KG1 (cell line): ENCODE measurements at places on chromosomes 7 and 10.

DNA sequence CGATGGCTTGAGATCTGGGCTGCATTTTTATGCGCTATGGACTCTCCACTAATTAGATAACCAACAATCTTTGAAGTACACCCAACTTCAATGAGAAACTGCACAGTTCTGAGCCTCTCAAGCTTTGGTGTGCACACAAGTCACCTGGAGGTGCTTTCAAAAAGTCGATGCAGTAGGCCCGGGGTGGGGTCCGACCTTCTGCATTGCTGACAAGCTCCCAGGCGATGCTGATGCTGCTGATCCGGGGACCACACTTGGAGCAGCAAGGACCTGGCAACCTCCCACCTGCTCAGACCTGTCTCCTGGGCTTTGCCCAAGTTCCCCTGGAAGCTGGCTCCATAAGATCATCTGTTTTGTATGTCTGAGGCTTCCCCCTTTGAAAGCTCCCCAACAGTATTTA lies 10.7 kb downstream of the KIAA1549 start:
- DNase-seq, result no peak

GRCh38 chr10:4635883-4636282 lies 190.1 kb upstream of the AKR1E2 start:
- no peak for DNase-seq

DNA sequence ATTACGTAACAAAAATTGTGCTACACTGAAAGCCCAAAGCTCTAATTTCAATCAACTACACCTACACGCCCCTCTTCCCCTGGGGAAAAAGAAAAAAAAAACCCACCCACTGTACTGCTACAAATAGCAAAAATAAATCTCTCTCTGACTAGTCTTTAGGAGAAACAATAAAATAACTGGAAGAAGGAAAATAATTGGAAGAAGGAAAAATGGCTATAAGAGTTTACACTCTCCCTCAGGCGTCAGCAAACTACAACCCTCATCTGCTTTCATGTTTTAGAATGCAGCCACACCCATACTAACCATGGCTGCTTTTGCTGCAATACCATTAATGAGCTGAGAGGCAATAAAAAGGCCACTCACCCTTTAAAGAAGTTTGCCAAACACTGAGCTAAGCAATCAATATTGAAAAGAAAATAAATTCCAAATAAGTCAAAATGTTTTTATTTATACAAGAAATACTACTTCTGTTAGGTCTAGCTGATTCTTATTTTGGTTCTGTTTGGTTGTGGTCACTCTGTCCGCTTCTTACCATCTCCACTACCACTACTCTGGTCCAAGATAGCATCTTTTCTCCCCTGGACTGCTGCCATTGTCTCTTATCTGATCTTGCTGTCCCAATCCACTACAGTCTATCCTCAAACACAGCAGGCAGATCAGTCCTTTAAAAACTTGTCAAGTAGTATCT lies 3.8 kb downstream of the MINDY3 start:
- no peak for DNase-seq

DNA sequence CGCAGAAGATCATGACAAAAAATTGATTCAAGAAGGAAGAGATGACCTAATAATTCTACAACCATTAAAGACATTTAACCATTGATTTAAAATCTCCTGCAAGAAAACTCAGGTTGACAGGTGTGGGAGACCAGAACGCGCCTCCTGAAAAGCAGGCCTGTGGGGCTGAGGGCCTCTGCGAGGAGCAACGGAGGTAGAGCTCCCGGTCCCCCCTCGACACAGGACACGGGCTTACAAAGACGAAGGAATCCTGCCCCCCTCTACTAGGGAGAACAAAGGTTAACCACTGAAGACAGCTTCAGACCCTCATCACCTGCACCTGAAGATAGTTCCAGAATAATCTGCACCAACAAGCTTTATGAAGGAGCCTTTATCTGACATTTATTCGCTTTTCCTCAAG lies 55.9 kb upstream of the INPP5A start:
- no peak for DNase-seq

DNA sequence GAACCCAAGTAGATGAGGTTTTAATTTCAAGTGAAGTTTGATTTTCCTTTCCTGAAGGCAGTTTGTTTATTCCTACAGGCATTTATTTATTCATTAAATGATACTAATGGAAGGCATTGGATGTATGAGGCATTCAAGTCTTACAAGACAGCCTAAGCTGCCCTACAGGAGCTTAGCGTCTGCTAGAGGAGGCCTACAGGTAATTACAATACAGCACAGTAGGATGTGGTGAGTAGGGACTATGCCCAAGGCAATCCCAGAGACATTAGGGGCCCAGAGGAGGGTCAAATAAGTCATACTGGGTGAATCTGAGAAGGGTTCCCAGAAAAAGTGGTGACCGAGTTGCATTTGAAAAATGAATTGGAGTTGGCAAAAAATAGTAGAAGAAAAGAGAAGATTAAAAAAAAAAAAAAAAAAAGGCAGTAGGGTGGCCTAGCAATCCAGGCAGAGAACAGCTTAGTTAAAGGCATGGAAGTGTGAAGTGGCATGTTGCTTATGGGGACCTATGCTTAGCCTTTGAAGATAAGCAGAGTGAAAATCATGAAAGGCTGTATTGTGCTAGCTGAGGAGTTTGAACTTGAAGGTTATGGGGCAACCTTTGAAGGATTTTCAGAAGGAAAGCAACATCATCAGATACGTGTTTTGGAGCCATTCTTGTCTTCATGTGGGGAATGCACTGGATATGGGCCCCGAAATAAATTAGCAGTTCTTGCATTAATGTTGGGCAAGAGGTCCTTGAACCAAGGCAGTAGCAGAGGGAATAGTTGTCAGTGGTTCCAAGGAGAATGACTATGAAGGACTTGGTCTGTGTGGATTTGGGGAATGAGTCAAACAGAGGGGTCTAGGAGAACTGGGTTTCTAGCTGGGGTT lies 65.5 kb downstream of the SNX10 start:
- DNase-seq, result no peak

DNA sequence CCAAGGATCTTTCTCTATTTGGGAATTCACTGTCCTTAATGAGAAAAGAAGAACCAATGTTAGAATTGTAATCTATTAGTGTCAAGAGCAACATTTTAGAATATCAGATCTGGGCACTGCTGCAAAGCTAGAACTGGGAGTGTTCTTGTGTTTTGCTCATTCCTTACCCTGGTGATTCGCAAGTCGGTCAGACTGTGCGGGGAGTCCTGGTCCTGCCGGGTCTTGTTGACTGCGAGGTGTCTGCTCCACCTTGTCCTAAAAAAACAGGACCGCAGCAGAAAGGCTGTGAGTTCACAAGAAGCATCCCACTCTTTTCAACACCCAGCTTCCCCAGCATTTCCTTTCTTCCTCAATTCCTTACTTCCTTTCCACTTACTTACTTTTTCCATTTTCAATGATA lies 79.0 kb downstream of the GRB10 start:
- no peak for DNase-seq

GRCh38 chr10:132434405-132435005 lies 37.5 kb downstream of the PWWP2B start:
- peak; percentile 49 for DNase-seq

DNA sequence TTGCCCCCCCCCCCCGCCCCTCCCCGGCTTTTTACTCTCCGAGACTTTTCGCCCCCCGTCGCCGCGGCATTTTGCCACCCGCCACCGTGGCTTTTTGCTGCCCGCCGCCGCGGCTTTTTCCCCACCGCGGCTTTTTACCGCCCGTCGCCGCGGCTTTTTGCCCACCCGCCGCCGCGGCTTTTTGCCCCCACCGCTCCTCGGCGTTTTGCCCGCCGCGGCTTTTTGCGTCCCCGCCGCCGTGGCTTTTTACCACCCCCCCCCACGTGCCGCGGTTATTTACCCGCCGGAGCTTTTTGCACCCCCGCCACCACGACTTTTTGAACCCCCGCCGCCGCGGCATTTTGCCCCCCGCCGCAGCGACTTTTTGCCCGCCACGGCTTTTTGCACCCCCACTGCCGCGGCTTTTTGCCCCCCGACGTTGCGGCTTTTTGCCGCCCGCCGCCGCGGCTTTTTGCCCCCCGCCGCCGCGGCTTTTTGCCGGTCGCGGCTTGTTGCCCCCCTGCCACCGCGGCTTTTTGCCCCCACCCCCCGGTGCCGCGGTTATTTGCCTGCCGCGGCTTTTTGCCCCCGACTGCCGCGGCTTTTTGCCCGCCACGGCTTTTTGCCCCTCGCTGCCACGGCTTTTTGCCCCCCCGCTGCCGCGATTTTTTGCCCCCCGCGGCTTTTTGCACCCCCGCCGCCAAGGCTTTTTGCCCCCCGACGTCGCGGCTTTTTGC lies 461.1 kb downstream of the ZNF33B start:
- DNase-seq, result no peak

DNA sequence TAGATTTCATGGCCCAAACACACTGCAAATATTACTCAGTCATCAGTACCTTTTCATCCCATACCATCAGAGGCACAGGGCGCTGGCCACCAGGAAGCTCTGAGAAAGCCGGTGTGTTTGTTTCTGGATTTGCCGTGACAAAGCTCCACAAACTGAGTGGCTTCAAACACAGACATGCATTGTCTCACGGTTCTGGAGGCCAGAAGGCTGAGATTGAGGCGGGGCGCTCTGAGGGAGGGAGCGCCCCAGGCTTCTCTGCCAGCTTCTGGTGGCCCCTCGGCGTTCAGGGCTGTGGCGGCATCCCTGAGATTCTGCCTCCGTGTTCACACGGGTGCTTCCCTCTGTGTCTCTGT lies 3.7 kb upstream of the TTYH3 start:
- no peak for DNase-seq

GRCh38 chr10:49419005-49419404 lies 23.1 kb upstream of the DRGX start:
- DNase-seq, result no peak

DNA sequence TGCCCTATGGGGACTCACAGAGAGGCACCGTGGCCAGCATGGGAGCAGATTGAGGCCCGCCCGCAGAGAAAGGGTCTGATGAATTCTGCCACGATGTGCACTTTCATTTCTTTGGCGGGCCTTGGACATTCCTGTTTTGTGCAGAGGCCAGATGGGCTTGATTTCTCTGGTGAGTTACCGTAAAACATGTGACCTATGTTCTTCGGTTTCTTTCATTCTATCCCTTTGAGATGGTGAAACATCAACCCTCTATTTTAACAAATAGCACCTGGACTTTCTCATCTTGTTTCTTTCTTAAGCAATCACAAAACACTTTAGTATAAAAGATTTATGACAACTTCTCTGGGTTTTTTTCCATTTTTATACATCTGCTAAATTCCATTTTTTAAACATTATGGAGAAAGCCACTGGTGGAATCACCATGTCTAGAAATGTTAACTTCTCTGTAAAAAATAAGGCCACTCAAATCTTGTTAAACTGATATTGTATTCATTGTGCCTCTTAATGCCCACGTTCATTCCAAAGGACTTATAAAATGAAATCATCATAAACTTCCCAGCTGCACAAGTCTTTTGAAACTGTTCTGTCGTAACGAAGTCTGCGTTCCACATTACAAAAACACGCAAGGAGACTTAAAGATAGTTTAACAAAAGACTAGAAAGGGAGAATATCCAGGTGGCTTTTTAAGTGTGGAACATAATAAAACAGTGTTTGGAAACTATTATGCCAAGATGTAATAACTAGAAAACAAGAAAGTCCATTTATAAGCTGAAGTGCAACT lies 21.4 kb upstream of the ODAD2 start:
- no peak for DNase-seq

DNA sequence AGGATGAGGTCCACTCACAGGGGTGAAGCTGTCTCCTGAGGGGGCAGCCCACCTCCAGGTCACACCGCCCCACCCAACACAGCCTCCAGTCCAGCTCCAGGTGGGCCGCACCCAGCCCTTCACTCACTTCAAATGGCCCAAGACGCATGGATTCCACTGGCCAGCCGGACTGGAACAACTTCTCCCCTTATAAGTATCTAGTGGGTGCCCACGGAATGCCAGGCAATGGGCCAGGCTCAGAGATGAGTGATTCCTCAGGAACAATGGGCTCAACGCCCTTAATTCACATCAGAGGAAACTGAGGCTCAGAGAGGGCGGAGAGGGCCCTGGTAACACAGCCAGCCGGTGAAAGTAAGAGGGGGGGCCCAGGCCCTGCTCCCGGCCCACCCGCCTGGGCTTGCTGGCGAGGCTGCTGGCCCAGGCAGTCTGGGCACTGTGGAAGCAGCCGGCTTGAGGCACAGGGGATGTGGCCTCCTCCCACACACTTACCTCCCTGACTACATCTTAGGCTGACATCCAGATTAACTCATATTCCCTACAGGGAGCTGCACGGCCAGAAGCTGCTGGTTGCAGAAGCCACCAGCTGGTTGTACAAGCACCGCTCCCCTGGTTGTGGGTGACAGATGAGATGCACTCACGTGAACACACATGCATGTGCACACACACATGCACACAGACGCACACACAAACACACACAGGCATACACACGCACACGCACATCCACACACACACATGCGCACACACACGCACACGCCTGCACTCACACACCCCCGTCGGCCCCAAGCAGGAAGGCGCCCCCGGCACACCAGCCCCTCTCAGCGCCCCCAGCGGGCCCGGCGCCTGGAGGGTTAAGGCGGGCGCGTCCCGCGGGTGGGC lies 1.0 kb upstream of the FAM20C start:
- no peak for DNase-seq

- DNase-seq, result no peak
Observed at GRCh38 chr10:128896963-128897362, 570.1 kb upstream of the MGMT start.

- no peak for DNase-seq
Observed at GRCh38 chr7:149248777-149249176, 9.3 kb downstream of the ZNF212 start.

DNA sequence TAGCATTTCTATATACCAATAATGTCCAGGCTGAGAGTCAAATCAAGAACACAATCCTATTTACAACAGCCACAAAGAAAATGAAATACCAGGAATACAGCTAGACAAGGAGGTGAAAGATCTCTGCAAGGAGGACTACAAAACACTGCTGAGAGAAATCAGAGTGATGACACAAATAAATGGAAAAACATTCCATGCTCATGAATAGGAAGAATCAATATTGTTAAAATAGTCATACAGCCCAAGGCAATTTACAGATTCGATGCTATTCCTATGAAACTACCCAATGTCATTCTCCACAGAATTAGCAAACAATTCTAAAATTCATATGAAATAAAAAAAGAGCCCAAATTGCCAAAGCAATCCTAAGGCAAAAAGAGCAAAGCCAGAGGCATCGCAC lies 116.8 kb upstream of the ZNF32 start:
- DNase-seq, result no peak

DNA sequence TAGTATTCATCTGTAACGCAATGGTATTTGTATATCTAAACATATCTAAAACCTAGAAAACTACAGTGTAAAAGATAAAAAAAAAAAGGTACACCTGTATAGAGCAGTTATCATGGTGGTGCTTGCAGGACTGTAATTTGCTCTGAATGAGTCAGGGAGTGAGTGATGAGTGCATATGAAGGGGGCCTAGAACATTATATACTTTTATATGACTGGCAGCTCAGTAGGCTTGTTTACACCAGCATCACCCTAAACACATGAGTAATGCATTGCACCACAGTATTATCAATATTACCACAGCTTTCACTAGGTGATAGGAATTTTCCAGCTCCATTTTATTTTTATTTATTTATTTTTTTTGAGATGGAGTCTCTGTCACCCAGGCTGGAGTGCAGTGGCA lies 40.8 kb downstream of the TRIM24 start:
- DNase-seq, result no peak
